ENCODE measurements at places on chromosomes 3 and 15.
A peak's percentile ranks its signal among the peaks of the same experiment; 100 is the strongest.

DNA sequence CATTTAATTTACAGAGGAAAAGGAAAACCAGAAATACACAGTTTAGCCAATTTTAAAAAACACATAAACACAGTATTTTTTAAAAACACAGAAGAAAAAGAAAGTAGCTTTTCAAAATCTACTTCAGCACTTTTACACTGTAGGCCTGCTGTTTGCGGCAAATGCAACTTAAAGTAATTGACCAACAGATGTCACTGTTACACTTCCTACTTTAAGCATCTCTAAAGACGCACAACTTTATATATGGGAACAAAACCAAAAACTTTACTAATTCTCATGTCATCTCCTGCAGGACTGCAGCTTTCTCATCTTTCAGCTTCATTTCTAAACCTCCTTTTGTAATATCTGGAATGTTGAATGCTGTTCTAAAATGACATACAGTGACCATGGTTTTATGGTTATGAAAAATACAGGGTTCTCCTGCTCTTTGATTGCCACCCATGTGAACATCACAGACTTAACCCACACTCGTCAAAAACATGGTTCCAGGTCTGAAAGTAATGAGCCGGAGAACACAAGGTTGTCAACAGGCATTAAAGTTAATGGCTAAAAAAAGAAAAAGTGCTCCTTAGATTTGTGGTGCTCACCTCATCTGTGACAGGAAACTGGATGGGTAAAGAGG lies 107.9 kb downstream of the FMN1 start:
- no peak for DNase-seq

- DNase-seq, result peak; percentile 23
Measured at GRCh38 chr3:43870120-43870519, 179.4 kb downstream of the ABHD5 start.

- DNase-seq, result no peak
Measured at GRCh38 chr15:78342021-78342420, 1.9 kb downstream of the CRABP1 start.

- DNase-seq, result no peak
Measured at GRCh38 chr3:192570821-192571791, 156.2 kb downstream of the FGF12 start.

GRCh38 chr3:5305684-5305989 lies 118.1 kb downstream of the EDEM1 start:
- DNase-seq, result no peak

DNA sequence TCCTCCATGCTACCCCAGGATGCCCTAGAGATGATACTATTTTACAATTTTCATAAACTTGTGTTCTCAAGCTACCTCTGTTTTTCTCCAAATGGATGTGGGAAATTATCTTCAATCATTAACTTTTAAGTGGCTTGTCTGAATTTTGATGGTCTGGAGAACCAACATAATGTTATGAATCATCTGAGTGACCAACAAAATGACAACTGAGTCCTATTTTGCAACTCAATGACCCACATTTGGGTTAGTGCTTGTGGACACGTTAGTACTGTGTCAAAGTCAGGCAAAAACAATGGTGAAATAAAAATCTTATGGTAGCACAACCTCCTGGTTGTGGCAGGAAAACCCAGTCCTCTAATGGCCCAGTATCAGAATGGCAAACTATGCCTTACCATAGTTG lies 352.4 kb upstream of the ZNF385D start:
- DNase-seq, result no peak

DNA sequence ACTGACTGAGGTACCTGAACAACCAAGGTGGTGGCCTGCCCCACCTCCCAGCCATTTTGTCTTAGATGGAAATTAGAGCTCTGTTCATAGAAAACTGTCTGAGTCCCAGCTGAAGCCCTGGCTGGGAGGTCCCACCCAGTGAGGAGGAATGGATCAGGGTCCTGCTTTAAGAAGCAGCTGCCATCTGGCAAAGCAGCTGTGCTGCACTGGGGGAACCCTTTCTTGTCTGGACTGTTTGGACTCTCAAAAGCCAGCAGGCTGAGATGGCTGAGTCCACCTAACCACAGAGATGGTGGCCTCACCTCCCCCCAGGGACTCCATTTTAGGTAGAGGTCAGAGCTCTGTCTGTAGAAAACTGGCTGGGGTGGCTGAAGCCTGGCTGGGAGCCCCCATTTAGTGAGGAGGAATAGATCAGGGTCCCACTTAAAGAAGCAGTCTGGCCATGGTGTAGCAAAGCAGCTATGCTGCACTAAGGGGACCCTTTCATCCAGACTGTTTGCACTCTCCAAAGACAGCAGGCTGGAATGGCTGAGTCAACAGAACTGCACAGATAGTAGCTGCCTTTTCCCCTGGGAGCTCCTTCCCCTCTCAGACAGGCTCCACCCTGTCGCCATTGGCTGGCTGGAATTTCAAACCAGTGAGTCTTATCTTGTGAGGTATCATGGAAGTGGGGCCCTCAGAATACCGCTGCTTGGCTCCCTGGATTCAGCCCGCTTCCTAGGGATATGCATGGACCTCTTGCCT lies 116.9 kb downstream of the EPHA6 start:
- DNase-seq, result no peak

GRCh38 chr15:80776420-80777045 lies 2.6 kb upstream of the CEMIP start:
- DNase-seq, result no peak

- no peak for DNase-seq
Measured at GRCh38 chr3:134057006-134057653, 27.4 kb upstream of the SLCO2A1 start.

GRCh38 chr15:91345736-91346135 lies 245.7 kb downstream of the SV2B start:
- no peak for DNase-seq

DNA sequence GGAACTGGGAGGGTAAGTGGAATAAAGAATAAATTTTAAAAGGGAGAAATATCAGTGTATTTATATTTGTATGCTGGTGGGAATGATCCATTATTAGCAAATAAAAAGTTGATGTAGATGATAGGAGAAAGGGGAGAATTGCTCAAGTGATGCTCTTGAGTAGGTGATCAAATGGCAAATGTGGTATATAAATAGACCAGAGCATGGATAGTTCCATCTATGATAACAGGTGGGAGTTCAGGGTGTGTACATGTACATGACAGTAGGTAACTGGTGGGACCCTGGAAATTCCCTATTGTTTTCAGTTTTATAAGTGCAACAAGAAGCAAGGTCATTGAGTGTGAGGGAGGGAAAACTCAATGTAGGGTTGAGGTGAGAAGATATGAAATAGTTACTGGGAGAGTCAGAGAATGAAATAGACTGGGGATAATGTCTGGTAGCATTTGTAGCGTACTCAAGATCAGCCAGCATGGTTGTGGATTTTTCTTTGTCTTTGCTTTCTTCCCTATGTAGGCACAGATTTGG lies 31.3 kb upstream of the EBLN2 start:
- no peak for DNase-seq

DNA sequence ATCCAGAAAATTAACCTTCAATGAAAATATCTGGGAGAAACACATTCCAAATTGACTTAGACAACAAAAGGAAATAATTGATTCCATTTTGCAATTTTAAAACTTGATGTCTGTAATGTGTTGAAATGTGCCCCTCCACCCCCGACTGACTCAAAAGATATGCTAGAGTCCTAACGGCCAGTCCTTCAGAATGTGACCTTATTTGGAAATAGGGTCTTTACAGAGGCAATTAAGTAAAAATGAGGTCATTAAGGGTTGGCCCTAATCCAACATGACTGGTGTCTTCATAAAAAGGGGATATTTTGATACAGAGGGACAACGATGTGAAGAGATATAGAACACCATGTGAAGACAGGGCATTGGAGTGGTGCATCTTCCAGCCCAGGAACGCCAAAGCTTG lies 153.9 kb downstream of the PDZRN3 start:
- no peak for DNase-seq

DNA sequence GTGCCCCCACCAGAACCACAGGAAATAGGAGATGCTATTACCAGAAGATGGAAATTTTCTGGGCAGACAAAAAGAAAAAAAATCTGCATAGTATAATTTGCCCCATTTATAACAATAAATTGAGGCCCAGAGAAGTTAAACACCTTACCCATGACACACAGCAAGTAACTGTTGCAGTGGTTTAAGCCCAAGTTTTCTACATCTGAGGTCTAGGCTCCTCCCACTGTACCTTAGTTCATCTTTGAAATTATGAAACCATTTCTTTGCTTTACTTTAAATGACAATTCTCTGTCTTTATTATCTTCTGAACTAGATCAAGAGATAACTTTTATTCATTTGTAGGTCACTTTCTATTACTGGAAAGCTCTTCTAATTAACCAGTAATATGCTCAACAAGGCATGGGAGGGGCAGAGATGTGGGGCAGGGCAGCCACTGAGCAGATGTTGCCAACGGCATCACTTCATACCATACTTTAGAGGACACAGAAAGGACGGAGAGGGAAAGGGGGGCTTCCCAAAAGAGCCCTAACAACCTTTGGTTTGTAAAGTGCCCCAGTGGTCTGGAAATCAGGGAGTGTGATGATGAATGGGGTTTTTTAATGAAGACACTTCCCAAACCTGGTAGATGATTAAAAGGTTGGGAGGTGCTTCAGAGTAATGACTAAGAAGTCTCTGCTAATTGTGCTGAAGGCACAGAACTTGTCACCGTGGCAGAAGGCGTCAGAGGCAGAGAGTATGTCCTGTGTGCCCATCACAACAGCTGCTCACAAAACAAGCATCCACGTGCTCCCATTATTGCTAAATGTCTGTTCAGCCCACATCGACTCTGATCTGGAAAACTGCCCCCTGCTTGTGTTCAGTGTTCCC lies 342.5 kb downstream of the SHQ1 start:
- no peak for DNase-seq

DNA sequence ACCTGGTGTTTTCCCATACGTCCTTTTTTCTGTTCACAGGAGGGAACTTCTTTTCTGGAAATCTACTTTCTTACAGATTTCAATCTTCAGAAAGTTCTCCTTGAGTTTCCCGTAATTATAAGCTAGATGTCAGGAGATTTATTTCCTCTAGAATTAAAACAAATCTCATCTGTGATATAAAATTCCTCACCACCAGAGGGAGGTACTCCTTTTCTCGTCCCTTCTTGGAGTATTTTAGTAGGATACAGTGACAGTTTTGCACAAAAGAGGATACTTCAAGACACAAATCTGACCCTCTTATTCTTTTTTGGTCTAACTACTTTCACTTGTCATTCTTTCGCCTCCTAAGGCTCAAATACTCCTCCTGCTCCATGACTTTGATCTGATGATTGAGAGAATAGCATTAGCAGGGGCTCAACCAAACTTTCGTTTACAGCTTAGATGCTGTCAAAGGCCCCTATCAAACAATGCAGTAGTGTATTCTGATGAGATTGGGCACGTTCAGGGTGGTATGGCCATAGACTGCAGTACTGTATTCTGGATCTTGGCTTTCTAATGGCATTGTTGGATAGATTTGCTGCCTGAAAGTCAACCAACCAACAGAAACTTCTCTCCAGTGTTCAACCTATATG lies 38.0 kb downstream of the TMEM41A start:
- no peak for DNase-seq

GRCh38 chr3:127406309-127407025 lies 118.6 kb upstream of the PRR20G start:
- no peak for DNase-seq

DNA sequence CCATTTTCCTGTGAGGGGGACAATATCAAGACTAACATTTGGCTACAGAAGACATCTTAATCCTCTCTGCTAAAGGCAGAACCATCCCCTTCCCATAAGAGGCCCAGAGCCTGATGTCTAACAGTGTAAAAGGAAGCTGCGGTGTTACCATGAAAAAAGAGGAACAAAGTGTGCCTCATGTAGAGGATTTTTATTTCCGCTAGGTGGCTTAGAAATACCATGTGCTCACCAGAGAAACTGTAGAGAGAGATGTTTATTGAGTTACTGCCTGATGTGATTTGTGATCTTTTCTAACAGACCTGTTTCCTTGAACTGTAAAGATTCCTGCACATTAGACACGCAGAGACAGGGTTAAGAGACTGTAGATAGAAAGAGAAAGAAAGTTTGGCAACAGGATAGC lies 22.0 kb downstream of the OR5H15 start:
- no peak for DNase-seq

GRCh38 chr15:93894438-93895036 lies 336.8 kb upstream of the MCTP2 start:
- no peak for DNase-seq

DNA sequence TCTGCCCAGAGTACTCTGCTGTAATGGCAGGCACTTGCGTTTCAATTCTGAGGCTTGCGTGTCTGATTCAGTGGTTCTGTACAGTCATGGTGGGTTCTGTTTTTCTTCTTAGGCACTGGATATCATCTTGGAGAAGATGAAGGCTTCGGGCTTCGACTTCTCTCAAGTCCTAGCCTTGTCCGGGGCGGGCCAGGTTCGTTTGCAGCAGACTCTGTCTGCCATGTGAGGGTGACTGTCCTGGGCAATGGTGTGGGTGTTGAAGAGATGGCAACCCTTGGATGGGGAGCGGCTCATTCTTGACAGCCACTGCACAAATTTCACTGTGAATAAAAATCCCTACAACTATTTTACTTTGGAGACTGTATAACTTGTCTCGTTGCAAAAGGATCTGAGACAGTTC lies 16.2 kb downstream of the XYLB start:
- DNase-seq, result no peak

- no peak for DNase-seq
Measured at GRCh38 chr3:43015572-43015971, 36.5 kb downstream of the GASK1A start.

GRCh38 chr3:57682284-57682683 lies 10.6 kb downstream of the DENND6A start:
- no peak for DNase-seq

DNA sequence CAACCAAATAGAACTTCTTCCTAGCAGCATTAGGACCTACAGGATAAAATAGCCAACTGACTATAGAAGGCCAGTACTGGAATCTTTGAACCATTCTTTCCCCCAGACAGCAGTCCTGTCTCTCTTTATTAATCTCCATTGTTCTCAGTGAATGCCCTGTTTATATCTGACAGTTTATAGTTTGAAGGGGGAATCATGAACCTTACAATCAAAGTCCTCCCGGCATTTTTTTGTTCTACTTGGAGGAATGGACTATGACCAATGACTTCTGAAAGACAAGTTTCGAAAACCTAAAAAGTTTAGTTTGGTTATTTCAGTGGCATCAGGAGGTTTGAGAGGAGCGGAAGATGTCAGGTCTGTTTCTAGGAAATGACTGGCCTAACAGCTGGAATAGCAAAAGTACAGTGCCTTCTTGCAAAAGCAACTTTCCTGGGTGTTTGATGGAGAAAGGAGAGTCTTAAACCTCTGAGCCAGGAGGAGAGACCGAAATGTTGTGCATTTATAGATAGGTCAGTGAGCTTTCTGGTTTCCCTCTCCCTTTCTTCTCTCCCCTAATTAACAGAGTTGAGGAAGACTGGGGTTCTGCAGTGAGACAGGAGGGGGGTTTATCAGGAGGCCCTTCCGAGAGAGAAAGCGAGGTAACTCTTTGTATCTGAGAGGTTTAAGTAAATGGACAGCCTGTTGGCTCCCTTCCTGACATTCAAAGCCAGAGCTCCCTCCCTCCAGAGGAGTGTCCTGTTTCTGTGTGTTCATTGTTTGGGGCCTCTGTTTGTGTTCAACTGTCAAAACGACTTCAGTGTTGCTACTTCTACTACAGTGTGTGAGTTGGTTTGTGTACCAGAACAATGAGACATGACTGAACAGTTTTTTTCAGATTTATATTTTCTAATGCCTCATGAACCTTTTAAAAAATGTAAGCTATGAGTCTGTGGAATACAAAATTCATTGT lies 383.0 kb upstream of the RARB start:
- DNase-seq, result no peak

Data from AG09309 (cell line).